NCI-H1092 (cell line): ENCODE measurements at places on chromosomes 1 and 21.

DNA sequence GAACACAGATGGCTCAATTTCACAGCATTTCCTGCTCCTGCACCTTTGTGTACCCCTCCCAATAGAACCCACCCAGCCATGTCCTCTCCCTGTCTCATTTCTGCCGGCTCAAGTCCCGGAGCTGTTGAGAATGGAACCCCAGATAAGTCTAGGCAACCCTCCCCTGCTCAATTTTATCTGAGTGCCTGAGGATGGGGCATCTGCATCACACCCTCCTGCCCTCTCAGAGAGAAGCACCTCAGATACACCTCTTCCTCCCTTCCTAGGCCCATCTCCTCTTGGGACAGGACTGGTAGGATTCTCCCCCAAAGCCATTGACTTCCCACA is 1.1 kb downstream of the KIF21B start:
- DNase-seq: no peak

GRCh38 chr21:40613546-40614030 is 233.4 kb downstream of the DSCAM start:
- no peak for DNase-seq

- no peak for DNase-seq
These were observed 7.5 kb downstream of the IKBKE start for GRCh38 chr1:206477581-206478380.

GRCh38 chr1:115473986-115474565 is 136.0 kb upstream of the NGF start:
- no peak for DNase-seq

GRCh38 chr1:24954631-24955030 is 24.6 kb upstream of the RUNX3 start:
- no peak for DNase-seq

- DNase-seq: no peak
These were observed 52.0 kb upstream of the ADAR start for GRCh38 chr1:154659823-154660592.

- DNase-seq: no peak
These were observed 28.9 kb downstream of the RWDD3 start for GRCh38 chr1:95262913-95263312.

GRCh38 chr1:119893827-119894700 is 2.3 kb downstream of the ADAM30 start:
- DNase-seq: no peak

DNA sequence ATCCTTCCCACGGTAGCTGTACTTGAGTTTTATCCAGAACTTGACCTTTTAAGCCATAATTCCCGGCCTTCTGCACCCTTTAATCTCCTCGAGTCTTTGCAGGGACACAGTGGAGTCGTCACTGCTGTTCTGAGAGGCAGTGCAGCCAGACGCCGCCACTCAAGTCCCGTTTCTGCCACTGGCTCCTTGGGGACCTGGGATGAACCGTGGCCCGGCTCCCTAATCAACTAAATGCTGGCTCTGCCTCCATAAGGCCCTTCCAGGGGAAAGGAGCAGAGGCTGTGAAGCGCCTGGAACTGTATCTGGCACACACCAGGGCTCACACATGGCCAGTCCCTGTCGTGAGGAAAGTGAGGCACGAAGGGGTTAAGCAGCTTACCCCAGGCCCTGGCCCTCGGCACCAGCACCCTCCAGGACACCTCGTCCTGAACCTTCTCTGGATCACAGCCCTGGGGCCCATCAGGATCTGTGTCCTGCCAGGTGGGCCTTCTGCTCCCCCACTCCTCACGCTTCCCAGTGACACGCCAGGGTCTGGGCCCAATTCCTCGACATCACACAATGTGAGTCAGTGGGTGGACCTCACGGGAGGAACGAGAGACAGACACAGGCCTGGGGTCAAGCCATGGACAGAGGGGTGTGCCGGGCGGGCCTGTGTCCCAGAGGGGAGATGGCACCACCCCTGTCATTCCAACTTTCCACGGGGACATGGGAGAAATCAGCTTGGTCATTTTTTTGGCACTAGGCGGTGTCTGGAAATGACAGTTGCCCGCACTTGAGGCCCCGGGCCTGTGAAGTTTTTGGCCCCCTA is 23.5 kb upstream of the C1orf174 start:
- DNase-seq: no peak

- no peak for DNase-seq
These were observed 27.3 kb upstream of the TP53BP2 start for GRCh38 chr1:223873044-223873443.

GRCh38 chr1:43305461-43305860 is 4.7 kb downstream of the TIE1 start:
- DNase-seq: no peak

- no peak for DNase-seq
These were observed 53.6 kb downstream of the CHODL start for GRCh38 chr21:18298228-18298627.

DNA sequence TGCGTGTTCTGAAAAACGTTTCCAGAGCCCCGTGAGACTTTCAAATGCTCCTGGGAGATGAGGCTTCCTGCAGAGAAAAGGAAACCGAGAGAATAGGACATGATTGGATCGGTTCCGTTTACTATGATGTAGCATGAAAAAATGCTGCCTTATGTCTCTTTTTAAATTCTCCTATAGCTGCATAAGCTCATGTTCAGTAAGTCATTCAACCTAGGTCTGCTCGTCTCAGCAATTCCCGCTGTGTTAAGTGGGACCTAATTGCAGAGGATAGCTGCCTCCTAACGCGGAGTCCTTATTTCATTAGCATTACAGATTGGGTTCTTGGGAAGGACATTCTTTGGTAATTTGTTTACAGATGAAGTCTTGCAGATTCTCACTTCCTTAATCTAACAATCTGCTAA is 165.3 kb downstream of the GALNT2 start:
- no peak for DNase-seq

- no peak for DNase-seq
These were observed 26.9 kb upstream of the H6PD start for GRCh38 chr1:9207715-9208114.

GRCh38 chr21:46295996-46296752 is 10.0 kb downstream of the YBEY start:
- DNase-seq: peak; percentile 88

- DNase-seq: no peak
These were observed 309.8 kb downstream of the MATN1 start for GRCh38 chr1:30413606-30414005.
